ENCODE measurements at places on chromosomes 16 and 17.

DNA sequence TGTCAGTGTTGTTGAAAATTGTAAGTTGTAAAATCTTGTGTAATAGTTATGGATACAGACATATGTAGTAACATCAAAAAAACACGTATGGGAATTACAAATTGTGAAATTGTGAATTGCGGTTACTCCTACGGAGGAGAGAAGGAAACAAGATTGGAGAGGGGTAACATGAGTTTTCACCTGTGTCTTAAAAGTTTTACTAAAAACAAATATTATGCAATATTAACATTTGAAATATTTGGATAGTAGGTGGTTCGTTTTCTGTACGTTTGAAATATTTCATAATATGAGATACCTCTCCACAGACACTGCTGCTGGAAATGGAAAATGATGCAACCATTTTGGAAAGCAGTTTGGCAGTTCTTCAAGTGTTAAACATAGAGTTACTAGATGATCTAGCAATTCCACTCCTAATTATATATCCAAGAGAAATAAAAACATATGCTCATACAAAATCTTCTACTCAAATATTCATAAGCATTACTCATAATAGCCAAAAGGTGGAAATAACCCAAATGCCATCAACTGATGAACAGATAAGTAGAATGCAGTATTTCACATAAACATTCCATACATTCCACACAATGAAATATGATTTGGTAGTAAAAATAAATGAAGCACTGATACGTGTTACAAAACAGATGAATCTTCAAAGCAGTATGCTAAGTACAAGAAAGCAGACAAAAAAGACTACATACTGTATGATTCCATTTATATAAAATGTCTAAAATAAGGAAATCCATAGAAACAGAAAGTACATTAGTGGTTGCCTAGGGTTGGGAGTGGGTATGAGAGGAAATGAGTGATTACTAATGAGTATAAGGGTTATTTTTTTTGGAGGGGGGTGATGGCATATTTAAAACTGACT lies 40.7 kb upstream of the ABCA10 start:
- no peak for DNase-seq

- DNase-seq, result no peak
Measured at GRCh38 chr17:27343294-27343693, 49.4 kb downstream of the WSB1 start.

DNA sequence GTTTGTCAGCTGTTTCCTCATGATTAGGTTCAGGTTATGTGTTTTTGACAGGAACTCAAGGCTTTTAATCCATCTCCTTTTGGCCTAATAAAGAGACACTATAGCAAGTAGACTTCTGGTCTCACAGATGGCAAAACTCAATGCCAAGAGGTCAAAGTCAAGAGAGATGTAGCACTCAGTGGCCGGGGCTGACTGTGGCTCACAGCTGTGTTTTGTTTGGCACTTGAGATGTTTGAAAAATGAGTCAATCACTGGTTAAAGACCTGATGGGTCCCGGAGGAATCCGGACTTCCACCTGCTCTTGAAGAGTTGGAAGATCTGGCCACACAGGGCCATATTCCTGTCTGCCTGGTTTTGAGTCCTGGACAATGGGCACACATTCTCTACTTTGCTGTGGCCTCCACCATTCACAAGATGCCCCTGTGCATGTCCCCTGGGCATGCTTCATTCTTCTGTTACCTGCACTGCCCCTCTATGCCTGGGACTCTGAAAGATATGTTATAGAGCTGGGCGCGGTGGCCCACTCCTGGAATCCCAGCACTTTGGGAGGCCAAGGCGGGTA lies 210.3 kb downstream of the SNX29 start:
- DNase-seq, result no peak

DNA sequence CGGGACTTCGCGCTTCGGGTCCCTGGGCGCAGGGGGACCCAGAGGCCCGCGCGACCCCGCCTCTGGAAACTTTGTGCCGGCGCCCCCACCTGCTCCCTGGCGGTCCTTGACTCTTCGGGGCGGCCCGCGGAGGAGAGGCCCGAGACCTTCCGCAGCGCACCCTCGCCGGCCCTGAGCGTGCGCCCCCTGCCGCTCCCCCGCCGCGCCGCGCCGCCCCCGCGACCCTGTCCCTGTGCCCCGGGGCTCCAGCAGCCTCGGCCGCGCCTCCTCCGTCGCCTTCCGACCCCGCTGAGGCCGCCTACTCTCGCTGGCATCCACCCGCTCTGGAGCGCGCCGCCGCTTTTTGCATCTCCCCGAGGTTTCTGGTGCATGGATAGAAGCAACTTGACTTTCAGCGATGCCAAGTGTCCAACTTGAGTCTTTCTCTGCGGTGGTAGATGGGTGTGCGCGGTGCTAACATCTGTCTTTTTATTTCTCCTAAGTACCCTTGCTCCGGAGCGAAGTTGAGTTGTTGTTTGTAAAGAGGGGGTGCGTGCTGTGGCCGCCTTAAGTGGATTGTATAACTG lies 414 bp downstream of the DUSP14 start:
- DNase-seq, result peak; percentile 48

DNA sequence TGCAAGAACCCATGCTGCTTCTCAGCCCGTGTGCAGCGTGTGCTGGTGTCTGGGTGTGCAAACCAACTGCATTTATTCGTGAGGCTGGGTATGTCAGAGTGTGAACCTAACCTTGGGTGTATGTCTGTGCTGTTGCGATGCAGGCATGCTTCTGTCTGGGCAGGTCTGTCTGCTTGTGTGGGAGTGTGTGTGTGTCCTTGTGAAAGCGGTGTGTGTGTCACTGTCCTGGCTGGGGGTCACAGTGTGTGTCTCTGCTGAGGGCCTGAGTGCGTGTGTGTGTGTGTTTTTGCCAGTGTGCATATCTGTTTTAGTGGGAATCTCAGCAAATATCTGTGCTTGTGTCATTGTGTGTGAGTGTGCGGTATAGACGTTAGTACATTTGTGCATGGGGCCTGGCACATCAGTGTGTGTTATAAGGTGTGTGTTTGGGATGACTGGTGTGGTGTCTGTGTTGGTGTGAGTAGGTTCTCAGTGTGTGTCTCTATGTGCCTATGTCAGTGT lies 121.8 kb downstream of the CYLD start:
- no peak for DNase-seq

DNA sequence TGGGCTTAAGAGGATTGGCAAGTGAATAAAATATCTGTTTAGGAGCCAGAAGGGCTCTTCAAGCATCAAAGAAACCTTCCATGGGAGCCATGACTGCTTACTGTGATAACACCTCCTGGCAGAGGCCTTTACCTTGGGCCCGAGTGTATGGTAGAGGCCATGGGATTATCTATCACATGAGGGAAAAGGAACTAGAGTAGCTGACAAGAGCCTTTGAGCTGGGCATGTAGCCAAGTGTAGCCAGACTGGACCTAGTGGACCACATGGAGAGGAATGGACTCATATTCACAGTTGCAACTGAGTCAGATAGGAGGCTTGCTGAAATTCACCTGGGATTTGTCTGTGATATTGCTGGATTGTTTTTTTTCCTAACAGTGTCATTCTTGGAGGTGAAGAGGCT lies 276.0 kb upstream of the ZFHX3 start:
- no peak for DNase-seq

DNA sequence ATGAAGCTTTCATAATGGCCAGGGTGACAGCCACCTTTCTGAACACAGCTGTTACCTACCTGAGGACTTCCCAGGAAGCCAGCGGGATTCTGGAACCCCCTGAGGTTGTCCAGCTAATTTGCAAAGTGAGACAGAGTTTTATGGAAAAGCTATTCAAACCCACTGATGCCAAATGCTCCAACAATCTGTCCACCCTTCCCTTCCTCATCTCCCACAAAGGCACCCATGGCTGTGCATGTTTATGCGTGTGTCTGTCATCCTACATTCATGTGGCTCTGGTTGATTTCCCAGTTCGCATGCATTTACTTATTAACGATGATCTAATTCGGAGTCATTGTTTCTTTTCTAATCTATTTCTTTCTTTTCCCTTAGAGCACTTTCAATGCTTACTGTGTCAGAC lies 217.1 kb downstream of the SLC39A11 start:
- no peak for DNase-seq

DNA sequence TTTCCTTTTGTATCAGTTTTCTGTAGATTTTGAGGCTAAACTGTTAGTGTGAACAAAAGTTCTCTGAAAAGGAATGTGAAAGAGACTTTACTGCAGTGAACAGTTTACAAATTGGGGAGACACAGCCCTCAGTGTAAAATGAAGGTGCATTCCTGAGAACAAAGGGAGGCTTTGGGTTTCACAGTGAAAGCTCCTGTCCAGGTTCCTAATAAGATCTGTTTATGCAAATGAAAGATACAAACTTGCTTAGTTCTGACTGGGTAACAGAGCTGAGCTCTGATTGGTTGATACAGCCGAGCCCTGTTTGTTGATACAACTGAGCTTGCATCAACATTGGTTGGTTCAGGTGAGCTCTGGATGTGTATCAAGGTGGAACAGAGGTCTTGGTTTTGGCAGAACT lies 8.3 kb upstream of the CDRT15 start:
- no peak for DNase-seq

DNA sequence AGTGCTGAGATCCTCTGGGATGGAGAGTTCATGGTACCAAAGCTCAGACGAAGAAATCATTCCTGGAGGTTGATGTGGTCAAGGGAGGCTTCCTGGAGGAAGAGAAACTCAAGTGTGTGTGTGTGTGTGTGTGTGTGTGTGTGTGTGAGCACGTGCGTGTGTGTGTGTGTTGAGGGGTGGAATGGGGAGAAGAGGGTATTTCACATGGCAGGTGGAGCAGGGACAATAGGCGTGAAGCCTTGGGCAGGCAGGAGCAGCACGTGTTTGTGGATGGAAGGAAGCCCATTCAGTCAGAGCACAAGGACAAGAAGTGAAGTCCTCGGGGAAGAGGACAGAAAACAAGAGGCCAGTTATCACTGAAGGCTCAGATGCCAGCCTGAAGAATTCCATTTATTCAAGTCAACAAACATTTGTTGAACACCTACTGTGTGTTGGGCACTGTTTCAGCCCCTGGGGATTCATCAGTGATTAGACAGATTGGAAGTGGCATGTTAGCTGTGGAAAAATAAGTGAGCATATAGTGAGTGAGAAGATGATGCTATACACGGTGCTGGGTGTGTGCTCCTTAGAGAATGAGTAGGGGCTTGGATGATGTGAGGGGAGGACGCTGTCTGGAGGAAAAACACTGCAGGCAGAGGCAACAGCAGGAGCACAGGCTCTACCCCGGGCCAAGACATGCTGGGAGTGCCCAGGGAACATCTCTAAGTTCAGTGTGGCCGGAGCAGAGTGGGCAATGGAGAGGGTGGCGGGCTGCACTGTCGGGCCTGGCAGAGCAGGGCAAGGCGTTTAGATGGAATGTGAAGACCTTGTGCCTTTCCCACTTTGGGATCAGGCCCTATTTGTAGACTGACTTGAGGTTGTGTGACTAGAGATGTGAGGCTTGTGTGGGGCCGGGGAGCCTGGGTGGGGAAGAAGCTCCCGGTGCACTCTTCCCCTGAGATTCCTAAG lies 267.1 kb downstream of the CBLN1 start:
- no peak for DNase-seq

DNA sequence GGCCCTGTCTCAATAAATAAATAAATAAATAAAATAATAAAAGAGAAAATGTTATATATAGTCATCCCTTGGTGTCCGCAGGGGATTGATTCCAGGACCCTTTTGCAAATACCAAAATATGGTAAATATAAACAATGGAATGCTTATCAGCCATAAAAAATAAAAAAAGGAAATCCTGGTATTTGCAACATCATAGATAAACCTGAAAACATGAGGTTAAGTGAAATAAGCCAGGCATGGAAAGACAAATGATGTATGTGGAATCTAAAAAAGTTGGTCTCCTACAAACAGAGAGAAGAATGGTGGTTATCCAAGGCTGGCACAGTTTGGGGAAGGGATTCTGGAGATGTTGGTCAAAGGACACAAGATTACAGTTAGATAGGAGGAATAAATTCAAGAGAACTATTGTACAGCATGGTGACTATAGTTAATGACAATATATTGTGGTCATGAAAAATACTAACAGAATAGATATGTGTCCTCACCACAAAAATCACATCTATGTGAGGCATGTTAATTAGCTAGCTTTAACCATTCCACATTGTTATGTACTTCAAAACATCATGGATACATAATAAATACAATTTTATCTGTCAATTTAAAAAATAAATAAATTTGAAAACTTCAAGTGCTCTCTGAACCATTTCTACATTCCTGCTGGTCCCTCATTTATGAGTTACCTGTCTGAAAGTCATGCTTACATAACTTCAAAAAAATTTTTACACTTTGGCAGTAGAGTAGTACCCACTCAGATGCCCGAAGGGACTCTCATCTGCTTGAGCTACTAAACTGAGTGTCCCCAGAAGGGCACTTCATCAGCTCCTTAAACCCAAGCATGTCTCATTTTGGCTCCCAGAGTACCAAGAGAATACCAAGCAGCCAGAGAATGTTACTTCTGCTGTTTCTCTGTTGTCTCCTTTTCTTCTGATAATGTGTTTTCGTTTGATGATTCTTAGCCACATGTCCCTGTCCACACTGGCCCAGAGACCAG lies 26.6 kb downstream of the N4BP1 start:
- no peak for DNase-seq

DNA sequence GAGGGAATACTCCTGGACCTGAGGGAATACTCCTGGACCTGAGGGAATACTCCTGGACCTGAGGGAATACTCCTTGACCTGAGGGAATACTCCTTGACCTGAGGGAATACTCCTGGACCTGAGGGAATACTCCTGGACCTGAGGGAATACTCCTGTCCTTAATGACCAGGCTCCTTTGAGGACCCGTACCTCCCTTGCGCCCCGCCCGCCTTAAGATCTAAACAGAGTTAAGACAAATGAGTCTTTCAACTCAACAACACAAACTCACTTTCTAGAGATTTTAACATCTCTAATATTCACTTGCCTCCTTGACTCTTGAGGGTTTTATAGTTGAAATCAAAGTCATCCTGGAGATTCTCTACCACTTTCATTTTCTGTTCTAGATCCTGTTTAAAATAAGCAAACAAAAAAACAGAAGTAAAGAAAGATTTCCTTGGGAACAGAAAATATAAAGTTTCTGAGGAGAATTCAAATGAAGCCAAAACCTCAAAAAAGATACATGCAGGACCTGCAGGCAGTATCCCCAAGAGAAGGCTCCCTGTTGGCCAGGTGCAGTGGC lies 49.7 kb downstream of the STAT3 start:
- DNase-seq, result no peak
